ENCODE measurements at places on chromosomes 5 and 9. TPM values are rescaled to one million over a fixed set of nuclear protein-coding genes. Genes with fewer than 3 reads are reported as not detected.

KCNV2 gene
- not detected for total RNA-seq

- DNase-seq = no peak
Observed at GRCh38 chr9:28853477-28853876, 1280.2 kb upstream of the C9orf72 start.

PCDHA6 gene
- total RNA-seq = 3.0 TPM

GRCh38 chr5:163460562-163461171 is at the start of gene HMMR:
Gene HMMR, plus strand, starts transcription at chr5:163460632. Its CDS starts 61 bp downstream, at chr5:163460693.
- peak; percentile 66 for DNase-seq

GRCh38 chr5:177606071-177607051 is 6.4 kb downstream of the B4GALT7 start:
- DNase-seq = no peak

DNA sequence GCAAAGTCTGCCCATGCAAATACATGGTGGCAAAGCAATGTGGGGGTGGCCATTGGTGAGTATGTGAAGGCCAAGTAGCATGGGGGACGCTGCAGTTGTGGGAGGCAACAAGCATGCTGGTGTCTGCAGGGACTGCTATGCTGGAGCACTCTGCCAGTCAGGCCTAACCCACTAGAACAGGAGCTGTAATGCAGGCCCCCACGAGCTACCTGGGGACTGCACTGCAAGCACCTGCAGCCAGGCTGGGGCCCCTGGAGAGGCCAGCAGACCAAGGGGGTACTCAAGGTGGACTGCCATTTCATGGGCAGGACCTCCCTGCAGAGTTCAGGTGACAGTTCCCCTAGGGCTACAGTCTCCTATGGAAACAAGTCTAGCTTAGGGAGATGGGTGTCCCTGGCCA is 183.8 kb upstream of the PDE4D start:
- DNase-seq = no peak
